Astrocyte (in vitro differentiated cells and primary cell): ENCODE measurements at places on chromosomes 5 and 9.

DNA sequence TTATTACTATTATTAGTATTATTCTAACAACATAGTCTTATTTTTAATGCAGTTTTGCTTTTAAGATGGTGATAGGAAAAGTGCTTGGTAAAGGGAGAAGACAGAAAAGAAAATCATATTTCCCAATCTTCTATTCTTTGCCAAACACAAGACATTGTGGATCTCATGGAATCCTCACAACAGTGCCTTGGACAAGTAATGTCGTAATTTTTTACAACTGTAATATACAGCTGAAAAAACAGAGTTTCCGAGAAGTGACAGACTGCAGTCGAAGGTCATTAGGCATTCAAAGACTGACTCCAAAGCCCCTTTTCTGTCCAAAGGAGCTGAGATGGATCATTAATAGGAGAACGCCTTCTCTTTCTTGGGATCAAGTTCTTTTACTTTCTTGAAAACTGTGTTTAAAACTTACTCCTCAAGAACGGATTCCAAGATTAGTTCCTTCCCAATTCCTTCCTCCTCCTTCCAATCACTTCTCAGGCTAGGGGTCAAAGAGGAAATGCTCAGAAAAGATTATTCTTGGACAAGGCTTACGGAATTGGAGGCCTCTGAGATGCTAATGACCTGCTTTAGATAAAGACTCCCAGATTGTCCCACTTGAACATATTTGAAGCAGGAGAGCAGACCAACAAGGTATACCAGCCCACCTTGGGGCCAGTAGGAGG is 24.3 kb upstream of the TRIM32 start:
- no peak for DNase-seq

GRCh38 chr5:135671052-135671705 is 92.4 kb upstream of the CXCL14 start:
- no peak for DNase-seq

GRCh38 chr9:112665347-112665746 is 52.6 kb downstream of the INIP start:
- peak; percentile 16 for DNase-seq

GRCh38 chr5:158545949-158546530 is 553.7 kb downstream of the EBF1 start:
- no peak for DNase-seq
